ENCODE measurements at places on chromosomes 6 and 20.

GRCh38 chr20:39036011-39036410, 73.9 kb downstream of the DHX35 start:
- DNase-seq: no peak

DNA sequence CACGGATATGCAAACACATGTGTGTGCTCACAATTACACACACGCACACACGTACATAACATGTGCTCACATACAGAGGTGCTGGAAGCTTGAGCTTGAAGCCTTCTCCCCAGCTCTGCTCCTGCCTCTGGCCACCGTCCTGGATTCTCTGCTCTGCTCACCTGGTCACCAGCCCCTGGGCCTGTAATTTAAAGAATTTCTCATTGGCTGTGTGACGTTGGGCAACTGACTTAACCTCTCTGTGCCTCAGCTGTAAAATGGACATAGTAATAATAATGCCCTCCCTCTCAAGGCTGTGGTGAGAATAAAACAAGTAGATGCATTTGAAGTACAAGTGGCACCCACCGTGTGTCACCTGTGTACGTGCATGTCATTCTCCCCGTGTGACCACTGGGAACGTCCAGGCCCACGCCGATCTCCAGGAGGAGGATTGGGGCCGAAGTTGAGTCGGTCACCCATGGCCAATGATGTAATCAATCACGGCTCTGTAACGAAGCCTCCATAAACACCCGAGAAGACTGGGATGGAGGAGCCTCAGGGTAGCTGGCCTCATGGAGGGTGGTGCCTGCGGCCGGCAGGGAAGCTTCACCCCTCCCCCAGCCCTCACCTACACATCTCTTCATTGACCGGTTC, 160.9 kb upstream of the AFDN start:
- DNase-seq: no peak

DNA sequence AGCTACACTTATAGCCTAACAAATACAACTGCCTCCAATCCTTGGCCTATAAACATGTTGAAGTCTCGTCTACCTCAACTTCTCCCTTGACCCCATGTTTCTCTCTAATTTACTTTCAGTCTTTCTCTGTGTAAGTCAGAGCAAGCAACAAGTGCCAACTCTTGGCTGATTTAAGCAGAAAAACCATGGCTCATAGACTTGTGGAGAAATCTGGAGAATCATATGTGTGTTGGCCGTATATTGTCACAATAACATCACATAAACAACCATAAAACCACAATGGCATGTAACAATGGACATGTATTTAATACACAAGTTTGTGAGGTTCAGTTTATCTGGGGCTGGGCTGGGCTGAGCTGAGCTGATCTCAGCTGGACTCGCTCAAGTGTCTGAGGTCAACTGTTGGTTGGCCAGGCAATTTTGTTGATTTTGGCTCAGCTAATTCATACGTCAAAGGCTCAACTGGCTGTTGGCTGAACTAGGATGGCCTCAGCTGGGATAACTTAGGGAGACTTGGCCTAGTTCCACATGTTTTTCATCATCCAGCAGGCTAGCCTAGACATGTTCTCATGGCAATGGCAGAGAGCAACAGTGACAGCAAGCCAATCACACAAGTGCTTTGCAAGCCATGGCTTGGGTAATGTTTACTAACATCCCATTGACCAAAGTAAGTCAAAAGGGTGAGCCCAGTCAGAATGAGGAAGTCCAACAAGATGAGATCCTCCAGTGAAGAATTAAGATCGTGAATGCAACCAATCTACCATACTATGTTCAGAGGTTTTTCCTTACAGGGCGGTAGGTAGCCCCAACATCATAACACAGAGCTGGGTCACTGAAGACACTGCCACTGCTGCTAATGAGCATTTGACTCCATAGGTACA, 12.9 kb upstream of the TBC1D22B start:
- no peak for DNase-seq

DNA sequence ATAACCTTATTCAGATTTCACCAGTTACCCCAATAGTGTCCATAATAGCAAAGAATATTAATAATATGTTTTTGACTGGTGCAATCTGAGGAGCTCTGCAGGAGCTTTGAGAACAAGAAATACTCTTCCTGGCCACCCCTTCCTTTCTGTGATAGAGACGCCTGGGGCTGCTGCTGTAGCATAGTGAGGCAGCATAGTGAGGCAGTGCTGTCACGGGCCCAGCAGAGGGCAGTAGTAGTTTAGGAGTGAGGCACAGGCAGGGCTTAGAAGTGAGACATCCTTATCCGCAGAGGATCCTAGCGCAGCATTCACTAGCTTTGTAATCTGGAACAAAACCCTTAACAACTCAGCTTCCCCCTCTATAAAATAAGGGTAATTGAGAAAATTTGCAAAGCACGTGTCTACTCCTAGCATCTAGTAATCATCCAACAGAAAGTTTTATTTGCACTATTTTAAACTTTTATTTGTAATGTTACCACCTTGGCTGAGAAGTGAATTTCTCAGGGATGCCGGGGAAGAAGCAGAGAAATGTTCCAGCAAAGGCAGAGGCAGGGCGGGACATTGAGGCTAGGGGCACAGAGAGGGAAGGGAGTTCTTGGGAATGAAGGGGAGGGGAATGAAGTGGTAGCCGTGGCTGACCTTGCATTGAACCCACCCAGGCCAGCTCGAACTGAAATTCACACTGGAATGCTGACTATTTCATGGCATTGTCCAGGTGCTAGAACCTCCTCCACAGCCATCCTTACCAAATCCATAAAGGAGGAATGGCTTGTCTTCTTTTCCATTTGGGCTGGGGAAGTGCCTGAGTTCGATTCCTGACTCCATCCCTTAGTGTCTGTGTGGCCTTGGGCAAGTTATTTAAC, 78.8 kb downstream of the CDS2 start:
- DNase-seq: peak; percentile 73

GRCh38 chr6:136113736-136114173, 136.4 kb downstream of the MTFR2 start:
- no peak for DNase-seq

DNA sequence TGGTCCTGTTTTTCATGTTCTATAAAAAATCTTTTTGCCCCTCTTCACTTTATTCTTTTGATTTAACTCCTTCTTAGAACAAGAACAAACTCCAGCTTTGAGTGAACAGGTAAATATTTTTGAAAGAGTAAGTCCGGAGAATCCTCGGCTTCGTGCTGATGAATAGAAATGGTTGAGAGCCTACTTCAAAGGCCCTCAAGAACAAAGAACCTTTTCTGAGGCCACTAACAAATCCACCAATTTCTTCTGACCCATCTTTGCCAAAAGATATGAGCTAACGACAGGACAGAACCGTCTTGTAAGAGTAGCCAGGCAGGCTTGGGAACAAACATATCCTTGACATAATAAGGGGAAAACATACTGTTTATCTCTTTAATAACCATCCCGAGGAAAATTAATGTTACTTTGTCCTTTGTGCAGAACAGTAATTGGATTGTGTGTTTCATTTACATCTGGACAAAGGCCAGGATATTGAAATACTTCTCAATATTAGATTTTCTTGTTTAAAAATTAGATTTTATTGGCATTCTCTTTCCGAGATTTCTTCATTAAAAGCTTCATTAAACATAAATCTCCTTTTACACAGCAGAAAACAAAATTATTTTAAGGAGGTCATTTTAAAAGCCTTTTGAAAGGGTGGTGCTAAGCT, 52.9 kb downstream of the NOX3 start:
- no peak for DNase-seq

DNA sequence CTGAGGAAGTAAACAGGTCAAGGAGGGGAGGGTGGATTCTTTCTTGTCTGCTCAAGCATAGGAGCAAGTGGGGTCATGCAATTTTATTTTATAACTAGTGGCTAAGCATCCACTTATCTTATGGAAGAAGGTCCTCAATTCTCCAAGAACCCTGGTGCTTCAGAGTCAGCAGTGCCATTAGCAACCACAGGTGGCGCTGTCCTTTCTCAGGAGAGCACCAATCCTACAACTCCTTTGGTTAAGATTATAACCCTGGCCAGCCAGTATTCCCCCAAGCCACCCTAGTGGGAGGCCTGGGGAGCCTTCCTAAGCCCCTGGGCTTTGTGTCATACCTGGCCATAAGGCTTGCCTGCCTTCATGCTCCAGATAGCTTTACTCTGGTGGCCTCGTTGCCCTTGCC, 60.7 kb downstream of the PCSK2 start:
- DNase-seq: peak; percentile 3

DNA sequence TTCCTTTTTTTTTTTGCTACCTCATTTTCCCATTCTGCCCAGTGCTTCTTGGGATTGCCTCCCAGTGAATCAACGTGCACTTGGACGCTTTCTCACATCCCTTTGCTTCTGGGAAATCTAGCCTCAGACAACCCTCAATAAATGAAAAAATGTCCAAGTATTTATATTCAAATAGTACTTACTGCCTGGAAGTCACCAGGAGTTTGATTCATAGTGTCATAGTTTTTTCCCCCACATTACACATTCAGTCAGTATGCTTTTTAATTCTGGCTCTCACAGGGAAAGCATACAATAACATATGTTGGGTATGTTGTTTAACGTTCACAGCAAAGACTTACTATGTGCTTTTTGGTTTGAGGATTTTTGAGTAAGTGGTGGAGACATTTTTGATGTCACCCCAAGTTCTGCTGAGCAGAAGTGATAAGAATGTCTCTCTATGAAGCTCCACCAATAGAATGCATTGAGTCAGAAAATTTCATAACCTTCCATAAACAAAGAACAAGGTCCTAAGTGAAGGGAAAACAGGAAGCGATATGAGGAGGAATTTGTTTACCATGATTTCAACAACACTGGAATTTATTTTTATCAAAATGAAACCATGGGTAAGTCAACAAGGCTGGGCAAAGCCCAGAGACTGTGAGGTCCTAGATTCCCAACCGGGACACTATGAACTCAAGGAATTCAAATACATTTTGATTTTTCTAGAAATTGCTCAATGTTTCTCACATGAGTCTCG, 301.2 kb upstream of the BMP2 start:
- DNase-seq: no peak

DNA sequence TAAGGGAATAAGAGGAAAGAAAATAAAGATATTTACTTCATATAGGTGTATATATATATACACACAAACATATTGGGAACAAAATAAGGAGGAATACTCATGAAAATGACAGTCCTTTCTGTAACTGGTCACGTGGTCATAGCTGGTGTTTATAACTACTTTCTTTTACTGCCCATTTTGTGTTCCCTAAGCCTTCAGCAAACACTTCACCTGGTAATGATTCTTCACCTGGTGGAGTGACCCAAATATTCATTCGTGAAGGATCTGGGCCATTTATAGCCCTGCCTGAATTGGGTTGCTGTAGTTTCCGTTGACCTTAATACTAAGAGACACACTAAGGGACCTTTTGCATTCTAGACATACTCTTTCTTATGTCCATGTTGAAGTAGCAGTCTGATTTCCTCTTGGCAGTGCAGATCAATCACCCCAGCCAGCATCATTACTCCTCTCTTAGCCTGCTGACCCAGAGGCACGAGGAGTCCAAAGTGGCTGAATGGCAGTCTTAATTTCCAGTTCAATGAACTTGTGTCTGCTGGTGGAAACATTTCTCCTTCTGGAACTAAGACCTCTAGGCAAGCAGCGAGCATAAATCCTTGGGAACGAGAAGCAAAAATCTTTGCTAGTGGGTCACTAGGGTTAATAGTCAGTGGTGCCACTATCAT, 39.9 kb upstream of the IYD start:
- no peak for DNase-seq

DNA sequence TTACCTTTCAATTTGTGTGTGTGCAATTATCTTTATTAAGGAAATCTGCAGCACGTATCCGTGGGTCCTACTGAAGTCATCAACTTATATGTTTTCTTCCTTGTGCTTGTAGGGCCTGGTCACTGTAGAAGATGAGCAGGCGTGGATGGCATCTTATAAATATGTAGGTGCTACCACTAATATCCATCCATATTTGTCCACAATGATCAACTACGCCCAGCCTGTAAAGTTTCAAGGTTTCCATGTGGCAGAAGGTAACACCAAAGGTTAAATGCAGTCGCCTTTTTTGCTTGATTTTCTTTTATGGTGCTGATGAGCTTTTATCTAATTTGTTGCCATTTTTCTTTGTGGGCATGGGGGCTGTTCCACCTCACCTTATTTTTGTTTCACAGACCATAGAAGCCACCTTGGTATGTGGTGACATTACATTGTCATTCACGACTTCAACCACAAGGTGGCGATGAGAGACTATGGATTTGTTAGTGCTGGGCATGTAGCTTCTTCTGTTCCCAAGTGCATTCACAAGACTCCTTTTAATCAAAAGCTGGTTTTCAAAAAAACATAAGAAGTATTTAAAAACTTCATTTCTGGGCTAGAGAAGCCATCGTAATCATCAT, 106.5 kb upstream of the LAMP5 start:
- peak; percentile 42 for DNase-seq

DNA sequence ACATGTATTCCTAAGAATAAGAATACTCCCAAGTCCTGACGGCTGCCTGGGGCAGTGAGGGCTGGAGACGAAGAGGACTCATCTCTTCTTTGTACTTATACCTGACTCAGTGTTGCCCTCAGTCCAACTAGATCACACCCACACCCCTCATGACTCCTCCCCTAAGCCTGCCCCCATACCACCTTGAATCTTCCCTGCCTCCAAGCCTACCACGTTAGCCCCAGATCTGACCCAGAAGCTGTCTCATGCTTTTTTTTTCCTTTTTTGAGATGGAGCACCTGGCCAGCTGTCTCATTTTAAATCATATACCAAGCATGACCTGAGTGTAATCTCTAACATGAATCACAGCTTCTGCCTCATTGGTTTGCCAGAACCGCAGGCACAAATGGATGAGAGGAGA, 45.2 kb downstream of the MUC22 start:
- DNase-seq: no peak

DNA sequence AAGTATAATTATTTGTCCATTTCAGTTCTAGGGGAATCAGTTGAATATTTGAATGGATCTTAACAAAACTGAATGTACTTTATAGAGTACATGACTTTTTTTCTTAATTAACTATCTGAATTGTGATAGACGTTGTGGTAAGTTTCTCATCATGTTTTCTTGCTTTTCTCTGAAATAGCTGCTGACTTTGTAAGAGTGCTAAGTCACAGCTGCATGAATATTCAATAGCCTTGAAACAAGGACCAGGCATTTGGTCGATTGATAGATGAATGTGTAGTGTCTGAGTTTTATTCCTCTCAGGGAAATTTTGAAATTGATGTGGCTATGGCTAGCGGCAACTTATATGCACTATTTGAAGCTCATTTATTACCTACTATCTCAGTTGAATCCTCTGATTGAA, 56.0 kb downstream of the ADGRB3 start:
- DNase-seq: no peak

- DNase-seq: no peak
These were observed 58.8 kb downstream of the TPD52L1 start for GRCh38 chr6:125212377-125212776.

GRCh38 chr20:48025051-48025515, 239.8 kb upstream of the SULF2 start:
- no peak for DNase-seq

DNA sequence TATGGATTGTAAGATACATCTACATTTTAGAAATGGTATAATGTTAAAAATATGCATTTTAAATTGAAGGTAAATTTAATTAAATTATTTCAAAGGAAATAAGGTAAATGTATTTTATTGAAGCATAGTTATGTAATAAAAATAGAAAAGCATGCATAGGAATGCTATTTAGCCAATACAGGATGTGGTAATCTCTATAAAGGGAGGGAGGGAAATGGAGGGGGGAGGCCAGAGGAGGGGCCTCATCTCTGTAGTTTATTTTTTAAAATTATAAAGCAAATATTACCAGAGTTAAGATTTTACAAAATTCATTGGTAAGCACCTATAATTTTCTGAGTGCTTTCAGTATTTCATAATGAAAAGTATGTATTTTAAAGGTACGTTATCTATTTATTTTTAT, 27.2 kb downstream of the SLC16A10 start:
- no peak for DNase-seq

- DNase-seq: no peak
These were observed 5.6 kb downstream of the TRAM2 start for GRCh38 chr6:52571099-52571755.
